ENCODE measurements at places on chromosomes 2 and 18. TPM values are rescaled to one million over a fixed set of nuclear protein-coding genes. Genes with fewer than 3 reads are reported as not detected.

The CD207 gene
- not detected for total RNA-seq

The NT5C1B gene
- not detected for total RNA-seq

The CSRNP3 gene
- total RNA-seq, result 3.4 TPM

The IL1RL2 gene
- 1.7 TPM for total RNA-seq

- DNase-seq, result no peak
Observed at GRCh38 chr2:144349674-144350073, 170.2 kb downstream of the ZEB2 start.

GRCh38 chr2:83587309-83587708 is 871.8 kb downstream of the SUCLG1 start:
- DNase-seq, result no peak

GRCh38 chr2:69837533-69837932 is 8.1 kb downstream of the GMCL1 start:
- no peak for DNase-seq

DNA sequence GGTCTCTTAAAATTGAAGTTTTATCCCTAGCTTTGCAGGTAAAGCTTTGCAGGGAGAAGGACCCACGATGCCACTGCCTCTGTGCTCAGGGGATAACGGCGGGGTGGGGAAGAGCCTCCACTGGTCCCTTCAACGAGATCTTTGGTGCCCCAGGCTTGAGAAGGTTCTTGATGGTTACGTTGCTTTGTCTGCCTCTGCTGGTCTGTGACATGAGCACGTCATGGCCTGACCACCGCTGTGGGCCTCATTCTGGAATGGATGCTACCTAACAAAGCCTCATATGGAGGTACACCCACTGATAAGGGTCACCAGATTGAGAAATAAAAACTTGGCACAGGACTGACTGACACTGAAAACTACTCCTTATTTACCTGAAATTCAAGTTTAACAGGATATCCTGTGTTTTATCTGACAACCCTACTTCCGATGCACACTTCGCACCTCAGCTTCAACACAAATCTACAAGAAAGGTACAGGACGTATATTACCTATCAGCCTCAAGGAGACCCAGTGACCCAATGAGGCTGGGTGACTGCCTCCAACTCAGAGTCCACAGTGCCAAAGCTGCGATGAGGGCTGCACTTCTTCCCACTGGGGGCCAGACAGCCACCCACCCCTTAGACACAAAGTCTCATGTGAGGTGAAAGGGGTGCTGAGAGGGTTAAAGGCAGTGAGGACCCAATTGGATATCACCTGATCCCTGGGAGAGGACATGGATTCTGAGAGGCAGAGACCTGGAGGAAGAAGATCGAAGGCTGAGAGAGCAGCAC is 64.9 kb downstream of the EIPR1 start:
- DNase-seq, result no peak

- no peak for DNase-seq
Observed at GRCh38 chr2:99743146-99743545, 253.3 kb upstream of the REV1 start.

DNA sequence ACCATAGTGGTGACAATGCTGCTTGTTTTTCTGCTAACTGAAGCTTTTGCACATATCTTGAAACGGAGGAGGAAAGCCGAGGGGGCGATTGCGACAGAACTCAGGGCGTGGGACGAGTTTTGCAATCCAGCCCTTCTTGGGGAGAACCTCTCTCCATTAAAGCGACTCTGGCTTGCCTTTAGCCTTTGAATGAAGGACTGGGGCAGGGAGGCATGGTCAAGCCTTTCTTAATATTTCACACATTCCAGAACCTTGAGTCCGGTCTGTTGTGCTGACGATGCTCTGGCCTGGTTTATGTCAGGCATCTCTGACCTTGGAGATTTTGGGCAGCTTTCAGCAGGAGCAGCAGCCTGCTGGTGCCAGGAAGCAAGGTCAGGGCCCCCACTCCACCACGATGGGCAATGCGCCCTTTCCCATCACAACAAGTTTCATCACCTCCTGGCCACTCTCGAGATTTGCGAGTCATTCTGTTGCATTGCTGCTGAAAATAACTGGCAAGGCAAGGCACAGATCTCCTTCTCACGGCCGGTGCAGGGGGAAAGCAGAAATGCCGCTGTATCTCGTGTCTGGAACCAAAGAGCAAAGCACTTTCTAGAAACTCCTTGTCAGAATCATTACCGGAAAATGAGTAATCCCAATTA is 10.8 kb downstream of the EMILIN2 start:
- DNase-seq, result peak; percentile 100

- peak; percentile 1 for DNase-seq
Observed at GRCh38 chr2:40827392-40827791, 375.5 kb upstream of the SLC8A1 start.

DNA sequence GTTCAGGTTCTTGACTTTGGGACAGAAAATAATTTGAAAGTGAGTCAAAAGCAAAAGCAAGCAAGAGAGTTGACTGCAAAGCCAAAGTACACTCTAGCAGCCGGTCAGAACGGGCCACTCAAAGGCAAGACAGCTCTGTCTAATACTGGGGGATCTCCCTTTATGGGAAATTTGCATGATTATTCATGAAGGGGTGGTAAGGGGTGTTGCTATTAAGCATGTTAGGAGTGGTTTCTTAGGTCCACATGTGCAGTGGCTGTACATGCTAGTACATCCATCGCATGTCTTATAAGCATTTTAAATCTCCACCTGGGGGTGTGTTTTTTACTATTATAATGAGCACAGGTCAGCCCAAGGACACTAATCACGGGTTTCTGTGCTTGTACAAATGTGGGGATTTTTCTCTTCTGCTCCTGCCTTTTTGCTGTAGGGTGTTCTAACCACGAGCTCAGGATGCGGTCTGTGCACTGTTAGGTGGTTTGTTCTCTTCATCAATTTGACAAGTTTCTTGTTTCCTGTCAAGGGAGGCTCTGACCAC is 60.2 kb upstream of the SPP2 start:
- DNase-seq, result no peak

DNA sequence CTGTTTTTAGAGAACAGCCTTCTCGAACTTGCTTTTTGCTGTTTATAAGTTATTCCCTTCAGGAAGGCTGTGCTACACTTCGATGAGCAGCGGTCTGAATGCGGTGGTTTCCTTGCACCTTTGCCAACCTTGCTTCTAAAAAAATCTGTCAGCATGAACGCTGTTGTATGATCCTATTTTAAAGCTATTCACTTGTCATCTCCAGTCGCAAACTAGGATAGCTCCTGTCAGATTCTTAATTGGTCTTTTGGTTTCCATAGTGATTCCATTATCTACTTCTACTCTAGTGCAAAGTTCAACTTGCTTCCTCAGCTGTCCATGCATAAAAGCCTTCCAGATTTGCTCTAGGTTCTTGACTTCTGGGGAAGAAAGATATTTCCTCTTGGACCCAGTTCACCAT is 76.3 kb upstream of the GALNT3 start:
- no peak for DNase-seq

GRCh38 chr2:135157856-135158255 is 105.8 kb downstream of the RAB3GAP1 start:
- no peak for DNase-seq

GRCh38 chr2:226115102-226115831 is 684.4 kb downstream of the IRS1 start:
- DNase-seq, result peak; percentile 98

All from fibroblast of the aortic adventitia (primary cell).